NCI-H2081 treated with DMSO at 0.1 percent for 48 hours (cell line): ENCODE measurements at places on chromosomes 12 and 14.

DNA sequence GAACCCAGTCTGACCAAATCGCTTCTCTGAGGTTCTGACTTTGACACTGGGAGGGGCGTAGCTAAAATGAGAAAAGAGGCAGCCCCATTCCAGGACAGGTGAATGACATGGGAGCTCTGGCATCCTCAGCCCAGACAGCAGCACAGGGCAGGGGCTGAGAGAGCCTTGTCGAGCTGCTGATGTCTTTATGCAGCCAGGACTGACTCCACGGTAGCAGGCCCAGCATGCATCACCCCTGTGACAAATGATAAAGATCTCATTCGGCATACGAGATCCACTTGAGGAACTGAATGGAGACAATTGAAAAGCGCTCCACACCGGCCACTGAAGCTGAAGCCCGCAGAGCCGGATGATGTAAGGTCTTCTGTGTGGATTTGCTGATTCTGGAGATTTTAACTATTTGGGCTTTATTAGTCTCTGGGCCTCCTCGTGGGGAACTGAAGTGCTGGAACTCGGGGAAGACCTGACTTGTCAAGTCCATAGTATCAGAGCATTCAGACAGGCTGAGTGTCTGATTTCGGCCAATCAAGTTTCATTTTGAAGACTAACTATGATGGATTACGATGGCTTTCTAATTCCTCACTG, 56.9 kb upstream of the MAP1LC3B2 start:
- no peak for DNase-seq

- no peak for DNase-seq
These were observed 19.4 kb downstream of the ABCB9 start for GRCh38 chr12:122946690-122947341.

GRCh38 chr12:15842108-15842507, 40.1 kb upstream of the STRAP start:
- no peak for DNase-seq

GRCh38 chr12:49631336-49631907, 8.1 kb downstream of the PRPF40B start:
- DNase-seq = no peak

GRCh38 chr14:103728721-103729120, 13.1 kb downstream of the ZFYVE21 start:
- no peak for DNase-seq

DNA sequence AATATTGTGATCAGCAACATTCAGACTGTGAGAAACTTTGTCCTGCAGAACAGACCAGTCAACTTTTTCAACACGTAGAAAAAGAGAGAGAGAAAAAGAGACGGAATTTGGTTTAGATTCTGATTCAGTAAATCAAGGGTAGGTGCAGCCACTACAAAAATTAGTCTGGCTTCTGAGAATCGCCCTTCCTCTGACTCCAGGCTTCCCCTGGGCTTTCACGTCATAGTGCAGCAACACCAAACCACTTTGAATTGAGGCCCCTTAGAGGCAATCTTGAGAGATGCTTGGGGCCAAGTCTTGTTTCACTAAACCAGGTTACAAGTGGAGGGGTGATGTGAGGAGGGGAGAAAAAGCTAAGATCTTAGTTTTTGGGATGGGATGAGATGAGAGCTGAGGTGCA, 37.5 kb upstream of the PTGR2 start:
- no peak for DNase-seq

- DNase-seq = no peak
These were observed 503 bp downstream of the FBXO21 start for GRCh38 chr12:117189725-117190209.

DNA sequence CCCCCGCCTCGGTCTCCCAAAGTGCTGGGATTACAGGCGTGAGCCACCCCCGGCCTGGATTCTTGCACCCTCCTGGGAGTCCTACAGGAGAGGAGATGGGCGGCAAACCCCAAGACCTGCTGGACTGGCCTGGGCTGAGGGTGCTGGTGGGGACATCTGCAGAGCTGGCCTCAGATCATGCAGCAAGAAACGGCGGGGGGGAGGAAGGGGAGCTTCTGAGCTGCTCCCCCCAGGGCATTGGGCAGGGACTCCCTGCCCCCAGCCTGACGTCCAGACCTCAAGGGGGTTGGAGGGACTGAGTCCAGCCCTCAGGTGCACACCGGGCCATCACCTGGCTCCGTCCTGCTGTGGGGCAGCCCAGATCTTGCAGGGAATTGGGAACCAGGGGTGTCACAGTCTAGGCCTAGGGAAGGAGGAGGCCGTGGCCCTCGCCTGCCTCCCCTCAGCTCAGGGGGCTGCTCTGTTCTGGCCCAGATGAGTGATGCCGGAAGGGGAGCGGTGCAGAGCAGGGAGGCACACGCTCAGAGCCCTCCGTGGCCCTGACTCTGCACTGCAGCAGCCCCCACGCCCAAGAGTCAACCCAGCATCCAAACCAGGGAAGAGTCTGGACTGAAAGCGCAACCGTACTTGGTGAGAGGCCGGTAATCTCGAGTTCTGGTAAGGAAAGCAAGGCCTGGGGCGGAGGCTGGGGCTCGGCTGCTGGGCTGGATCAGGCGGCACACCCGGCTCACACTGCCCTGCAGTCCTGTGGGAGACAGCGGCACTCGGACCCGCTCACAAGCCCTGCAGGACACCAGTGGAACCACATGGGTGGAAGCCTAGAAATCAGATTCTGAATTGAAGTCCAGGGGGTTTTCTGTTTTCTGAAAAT, 8.9 kb upstream of the AMN start:
- no peak for DNase-seq

GRCh38 chr14:105413544-105413886, 6.1 kb upstream of the MTA1 start:
- no peak for DNase-seq

DNA sequence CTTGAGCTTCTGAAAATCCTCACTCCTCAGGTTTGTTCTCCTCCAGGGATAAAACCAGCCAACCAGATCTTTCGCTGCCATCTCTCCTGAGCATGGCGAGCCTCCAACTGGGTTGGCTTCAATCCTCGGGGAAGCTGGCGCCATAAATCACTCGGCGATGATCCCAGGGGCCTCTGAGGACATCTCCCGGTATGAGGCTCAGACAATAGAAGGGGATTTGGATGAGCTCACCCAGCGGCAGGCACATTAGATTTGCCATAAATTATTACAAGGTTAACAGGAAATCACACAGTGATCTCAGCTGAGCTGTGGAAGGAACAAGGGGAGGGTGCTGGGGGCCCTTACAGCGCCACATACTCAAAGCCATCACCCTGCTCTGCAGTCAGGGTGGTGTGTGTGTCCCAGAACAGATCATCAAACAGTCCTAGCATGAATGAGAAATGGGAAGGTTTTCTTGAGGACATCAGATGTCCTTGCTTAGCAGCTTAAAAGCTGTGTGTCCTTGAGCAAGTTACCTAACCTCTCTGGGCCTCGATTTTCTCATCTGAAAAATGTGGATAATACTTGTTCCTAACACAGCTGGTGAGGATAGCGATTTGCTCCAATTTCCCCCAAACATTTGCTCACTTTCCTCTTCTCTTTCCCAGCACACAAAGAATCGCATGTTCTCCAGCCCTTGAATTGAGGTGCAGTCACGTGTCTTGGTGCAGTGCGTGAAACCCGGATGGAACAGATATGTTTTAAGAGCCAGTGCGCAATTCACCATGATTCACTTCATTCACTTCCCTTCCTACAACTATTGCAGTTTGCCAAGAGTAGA, 142.8 kb downstream of the SCARB1 start:
- peak; percentile 87 for DNase-seq

DNA sequence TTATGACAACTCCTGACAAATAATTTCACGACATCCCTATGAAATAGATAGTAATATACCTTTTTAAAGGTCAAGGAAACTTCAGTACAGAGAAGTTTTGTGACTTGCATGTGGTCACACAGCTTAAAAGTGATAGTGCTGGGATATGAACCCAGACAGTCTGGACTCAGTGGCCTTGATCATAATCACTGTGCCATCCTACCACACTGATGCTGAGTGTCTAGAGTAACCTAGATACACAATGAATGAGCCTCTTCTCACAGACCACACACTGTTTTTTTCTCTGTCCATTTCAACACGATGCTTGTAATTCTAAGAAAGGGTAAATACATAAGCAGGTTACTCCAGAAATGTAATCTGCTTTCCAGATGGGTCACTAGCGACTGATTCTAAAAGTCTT, 88.2 kb downstream of the SYNE2 start:
- no peak for DNase-seq

DNA sequence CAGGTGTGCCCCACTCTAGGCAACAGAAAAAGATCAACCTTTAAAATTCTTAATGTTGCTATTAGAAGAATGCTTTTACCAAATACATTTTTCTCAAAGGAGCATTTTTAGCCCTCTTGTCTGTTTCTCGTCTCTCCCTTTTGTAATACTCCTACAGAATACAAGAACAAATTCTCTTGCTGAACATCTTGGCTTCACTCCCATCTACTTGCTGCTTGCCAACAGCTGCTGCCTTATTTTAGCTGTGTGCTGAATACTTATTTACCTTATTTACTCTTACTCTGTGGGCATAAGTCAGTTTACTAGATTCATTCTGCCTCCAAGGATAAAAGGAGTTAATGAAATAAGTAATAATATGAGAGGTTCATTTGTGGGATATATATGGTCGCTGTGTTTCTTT, 70.8 kb downstream of the POLR3B start:
- no peak for DNase-seq
